ENCODE measurements at places on chromosomes 2 and 18.

GRCh38 chr2:20509770-20510490 lies 63.1 kb downstream of the RHOB start:
- DNase-seq: no peak

DNA sequence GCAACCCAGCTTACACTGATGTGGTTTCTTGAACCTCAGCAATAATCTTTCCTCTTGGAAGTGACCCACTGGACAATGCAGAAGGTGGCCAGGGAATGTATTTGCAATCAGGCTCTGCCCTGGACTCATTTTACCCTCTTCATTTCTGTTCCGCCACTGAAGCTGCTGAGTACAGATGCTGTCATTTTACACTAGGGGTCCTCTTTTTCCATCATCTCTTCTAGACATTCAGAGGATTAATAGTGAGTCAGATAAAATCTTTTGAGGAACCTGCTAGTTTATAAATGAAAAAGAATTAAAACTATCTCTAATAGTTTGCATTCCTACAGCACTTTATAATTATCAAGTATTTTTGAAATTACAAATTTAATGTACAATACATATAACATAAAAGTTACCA lies 87.9 kb upstream of the PNPT1 start:
- no peak for DNase-seq

GRCh38 chr2:20015482-20016083 lies 3.1 kb upstream of the MATN3 start:
- no peak for DNase-seq

DNA sequence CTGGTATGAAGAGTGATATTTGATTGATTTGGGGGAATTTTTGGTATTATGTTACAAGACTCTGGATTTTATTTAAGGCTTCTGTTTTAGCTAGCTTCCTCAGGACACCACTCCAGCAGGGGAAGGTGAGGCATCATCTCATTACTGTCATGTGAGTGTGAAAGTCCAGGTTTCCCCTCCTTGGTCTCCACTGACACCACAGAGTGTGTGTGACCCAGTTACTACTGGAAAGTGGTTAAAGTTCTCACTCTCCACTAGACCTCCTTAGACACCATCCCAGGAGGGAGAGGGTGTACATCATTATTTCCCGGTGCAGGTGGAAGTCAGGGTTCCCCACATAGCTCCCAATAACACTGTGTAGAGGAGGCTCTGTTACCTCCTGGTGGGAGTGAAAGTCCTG lies 35.8 kb upstream of the EPG5 start:
- DNase-seq: no peak

DNA sequence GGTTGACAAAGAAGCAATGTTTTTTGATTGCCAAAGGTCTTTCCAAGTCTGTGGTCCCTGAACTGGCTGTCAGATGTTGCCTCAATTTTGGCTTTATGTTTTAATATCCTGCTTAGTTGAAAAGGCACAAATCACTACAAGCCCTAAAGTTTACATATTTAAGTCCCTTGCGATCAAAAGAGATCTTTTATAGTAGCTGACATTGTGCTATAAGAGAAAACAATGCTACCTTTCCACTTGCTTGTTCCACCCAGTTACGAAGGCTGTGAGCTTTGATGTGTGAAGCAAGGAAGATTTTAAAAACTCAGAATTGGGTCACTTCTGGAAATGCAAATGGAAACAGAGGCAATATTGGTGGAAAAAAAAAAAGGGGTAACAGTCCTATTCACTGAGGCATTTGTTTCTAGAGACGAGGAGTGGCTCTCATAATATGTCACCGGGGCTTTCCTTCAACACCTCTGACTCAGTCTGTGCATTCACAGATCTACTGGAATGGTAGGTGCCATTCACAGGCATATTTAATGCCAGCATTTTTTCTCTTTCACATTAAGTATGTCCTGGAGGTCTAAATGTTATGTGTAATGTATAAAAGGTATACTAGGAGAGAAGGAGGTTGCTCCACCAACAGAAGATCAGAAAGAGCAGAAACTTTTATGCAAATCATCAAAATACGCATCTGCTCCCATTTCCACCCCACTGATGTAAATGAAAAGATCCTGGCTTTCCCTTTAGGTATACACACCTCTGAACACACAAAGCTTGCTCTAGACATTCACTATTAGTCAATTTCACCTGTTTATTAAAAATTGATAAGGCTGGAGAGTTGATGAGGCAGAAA lies 91.8 kb downstream of the TGIF1 start:
- no peak for DNase-seq

DNA sequence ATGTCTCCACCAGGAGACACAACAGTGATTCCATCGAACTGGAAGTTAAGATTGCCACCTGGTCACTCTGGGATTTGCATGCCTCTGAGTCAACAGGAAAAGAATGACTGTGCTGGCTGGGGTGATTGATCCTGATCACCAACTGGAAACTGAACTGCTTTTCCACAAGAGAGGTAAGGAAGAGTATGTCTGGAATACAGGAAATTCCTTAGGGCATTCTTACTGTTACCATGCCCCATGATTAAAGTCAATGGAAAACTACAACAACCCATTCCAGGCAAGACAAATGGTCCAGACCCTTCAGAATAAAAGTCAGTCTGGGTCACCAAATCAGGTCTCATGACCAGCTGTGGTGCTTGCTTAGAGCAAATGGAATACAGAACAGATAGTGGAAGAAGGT lies 12.0 kb upstream of the DDX1 start:
- DNase-seq: no peak

GRCh38 chr2:69278366-69278765 lies 108.7 kb downstream of the GFPT1 start:
- DNase-seq: no peak

Data from activated T-cell treated with anti-CD3 and anti-CD28 coated beads for 1 hour (primary cell).